Glomerular endothelial cell (primary cell): ENCODE measurements at places on chromosomes 2 and 18. TPM values are rescaled to one million over a fixed set of nuclear protein-coding genes. Genes with fewer than 3 reads are reported as not detected.

Gene GTF2A1L
- 0.29 TPM in 1 of 2 replicates, not detected in the other for total RNA-seq

Gene SLC19A3
- not detected in 2 replicates for total RNA-seq

Gene MPP4
- 24.4 and 40.1 TPM in 2 replicates for total RNA-seq

GRCh38 chr2:23589220-23589647 lies 204.3 kb downstream of the KLHL29 start:
- DNase-seq, result no peak

- DNase-seq, result no peak
Observed at GRCh38 chr18:8238507-8238906, 370.7 kb upstream of the RAB12 start.

DNA sequence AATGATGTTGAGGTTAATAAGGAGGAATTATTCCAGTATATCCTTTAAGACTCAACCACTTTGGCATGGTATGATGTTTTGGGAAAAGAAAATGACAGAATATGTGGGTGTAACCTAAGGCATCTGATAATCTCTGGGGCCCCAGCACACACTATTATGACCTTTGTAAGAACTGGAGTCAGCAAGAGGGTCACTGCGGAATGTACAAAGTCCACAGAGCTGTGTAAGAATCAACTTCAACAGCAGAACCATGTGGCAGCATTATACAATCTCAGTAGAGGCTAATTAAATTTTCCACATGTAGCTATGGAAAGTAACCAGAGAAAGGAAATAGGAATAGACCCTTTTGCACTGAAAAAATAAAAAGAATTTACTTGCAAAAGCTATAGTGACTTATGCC lies 445.1 kb upstream of the UBE2E3 start:
- DNase-seq, result no peak

GRCh38 chr2:65754219-65754618 lies 321.8 kb upstream of the SPRED2 start:
- no peak for DNase-seq

DNA sequence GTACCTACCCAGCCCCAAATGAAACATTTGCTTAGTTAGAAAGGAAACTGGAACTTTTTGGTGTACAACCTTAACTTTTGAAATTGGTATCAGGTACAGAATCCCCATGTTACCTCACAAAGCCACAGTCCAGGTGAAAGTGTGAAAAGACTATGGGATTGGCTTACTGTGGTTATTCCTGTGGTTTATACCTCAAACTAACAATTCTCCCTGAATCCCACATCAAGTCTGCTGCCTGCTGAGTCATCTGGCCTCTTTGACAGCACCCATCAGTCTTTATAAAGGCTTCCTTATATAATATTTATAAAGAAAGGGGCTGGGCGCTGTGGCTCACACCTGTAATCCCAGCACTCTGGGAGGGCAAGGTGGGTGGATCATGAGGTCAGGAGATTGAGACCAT lies 164.6 kb downstream of the TMEM247 start:
- no peak for DNase-seq

- no peak for DNase-seq
Observed at GRCh38 chr2:12008425-12009061, 262.1 kb downstream of the LPIN1 start.

DNA sequence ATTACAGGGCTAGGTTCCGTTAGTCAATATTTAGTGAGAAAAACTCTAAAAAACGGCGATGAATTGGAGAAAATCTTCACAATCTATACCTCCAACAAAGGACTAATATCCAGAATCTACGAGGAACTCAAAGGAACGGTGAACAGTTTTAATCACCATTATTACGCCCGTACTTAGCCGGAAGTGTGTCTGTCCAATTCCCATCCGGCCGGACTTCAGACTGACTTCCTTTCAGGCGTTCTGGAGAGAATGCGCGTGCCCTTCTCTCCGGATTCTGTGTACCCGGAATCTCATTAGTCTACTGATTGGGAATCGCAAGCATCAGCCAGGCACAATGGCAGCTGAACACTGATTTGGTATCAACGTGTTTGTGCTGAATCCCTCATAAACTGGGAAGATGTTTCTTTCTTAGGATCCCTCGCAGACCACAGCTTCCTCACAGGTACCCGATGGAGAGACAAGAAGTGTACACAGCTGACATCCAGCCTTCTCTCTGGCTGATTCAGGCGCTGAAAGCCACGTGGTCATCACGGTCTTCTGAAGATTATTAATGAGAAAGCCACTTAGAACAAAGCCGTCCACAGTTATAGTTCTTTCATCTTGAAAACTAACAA lies 239.9 kb downstream of the ZNF516 start:
- no peak for DNase-seq

DNA sequence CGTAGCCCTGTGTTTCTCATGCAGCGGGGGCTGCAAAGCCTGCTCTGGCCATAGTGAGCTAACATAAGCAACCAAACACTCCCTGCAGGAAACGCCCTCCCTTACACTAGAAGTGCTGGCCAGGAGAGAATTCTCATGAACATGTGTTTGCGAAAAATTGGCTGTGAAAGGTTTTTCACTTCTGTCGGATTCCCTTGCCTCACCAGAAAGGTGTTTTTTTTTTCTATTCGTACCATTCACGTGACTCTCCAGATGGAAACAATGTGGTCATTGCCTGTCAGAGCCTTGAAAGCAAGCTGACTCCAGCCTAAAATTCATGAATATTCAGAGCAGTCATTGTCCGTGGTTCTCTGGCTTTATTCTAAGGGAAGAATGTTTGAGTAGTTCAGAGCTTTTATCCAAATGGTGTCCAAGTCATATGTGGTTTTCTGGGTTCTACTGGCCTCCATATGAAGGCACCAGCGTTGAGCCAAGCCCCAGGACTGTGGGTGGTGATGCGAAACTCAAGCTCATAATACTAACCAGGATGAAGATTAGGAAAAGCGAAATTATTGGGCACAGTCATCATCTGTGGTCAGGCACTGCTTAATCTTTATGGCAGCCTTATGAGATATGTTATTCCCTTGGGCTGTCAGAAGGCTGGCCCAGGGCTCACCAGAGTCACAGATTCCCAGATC lies 236.4 kb downstream of the ALPK2 start:
- DNase-seq, result no peak
